ENCODE measurements at places on chromosomes 3 and 15. TPM values are rescaled to one million over a fixed set of nuclear protein-coding genes. Genes with fewer than 3 reads are reported as not detected.

HESX1 gene
- total RNA-seq: 1.3 TPM

NOX5 gene
- not detected for total RNA-seq

- DNase-seq: no peak
- H3K4me1 ChIP-seq: peaks cover 28% of the 10 kb centered on the region
- no peaks in the 10 kb centered on the region for H3K27me3 ChIP-seq
- no peak overlapping the region for H3K4me3 ChIP-seq
- H3K27ac ChIP-seq: peak overlapping the region; percentile 14
- H3K36me3 ChIP-seq: no peaks in the 10 kb centered on the region
These were observed 91.7 kb upstream of the FGF12 start for GRCh38 chr3:192819001-192819569.

- H3K4me3 ChIP-seq: no peak overlapping the region
- H3K27ac ChIP-seq: no peak overlapping the region
These were observed 31.4 kb downstream of the GPD1L start for GRCh38 chr3:32137870-32138269.

Measured in osteocyte (in vitro differentiated cells).